ENCODE measurements at places on chromosomes 12 and 14.

GRCh38 chr14:100717386-100717785 is 9.3 kb upstream of the DLK1 start:
- DNase-seq: no peak

DNA sequence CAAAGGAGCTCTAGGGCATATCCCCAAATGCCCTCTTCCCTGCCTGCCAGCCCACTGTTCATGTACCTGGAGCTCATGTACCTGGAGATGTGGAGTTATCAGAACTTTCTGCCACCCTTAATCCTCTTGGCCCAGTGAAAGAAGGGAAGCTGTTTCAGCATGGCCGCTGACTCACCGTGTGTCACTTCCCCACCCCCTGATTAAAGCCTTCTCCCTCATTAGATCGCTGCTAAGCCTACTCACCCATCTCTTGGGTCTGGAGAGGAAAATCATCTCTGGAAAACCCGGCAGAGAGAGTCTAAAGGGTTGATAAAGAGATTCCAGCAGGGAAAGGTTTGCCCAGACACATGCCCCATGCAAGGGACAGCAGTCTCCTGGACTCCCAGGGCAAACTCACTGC is 4.5 kb upstream of the LTBP2 start:
- peak; percentile 97 for DNase-seq

DNA sequence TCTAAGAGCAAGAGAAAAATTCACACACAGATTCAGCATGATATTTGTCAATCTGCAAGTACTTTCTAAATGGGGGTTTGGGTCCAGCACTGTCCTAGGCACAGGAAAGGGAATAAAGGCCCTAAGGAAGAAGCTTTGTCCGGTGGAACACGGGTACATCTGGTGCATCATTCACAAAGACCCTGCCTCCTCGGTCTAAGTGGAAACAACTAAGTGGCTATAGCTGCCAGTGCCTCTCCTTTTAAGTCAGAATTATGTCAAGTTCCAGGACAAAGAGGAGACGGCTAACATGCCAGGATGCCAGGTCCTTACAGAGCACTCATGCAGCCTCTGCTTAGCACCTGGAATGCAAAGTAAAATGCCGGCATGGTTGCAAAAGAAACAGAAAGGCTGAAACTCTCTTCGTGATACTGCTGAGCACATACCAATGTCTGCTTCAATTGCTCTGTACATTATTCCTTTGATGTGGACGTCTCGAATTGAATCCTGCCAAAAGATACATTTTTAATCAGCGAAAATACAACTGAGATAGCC is 47.5 kb downstream of the NT5DC3 start:
- no peak for DNase-seq

DNA sequence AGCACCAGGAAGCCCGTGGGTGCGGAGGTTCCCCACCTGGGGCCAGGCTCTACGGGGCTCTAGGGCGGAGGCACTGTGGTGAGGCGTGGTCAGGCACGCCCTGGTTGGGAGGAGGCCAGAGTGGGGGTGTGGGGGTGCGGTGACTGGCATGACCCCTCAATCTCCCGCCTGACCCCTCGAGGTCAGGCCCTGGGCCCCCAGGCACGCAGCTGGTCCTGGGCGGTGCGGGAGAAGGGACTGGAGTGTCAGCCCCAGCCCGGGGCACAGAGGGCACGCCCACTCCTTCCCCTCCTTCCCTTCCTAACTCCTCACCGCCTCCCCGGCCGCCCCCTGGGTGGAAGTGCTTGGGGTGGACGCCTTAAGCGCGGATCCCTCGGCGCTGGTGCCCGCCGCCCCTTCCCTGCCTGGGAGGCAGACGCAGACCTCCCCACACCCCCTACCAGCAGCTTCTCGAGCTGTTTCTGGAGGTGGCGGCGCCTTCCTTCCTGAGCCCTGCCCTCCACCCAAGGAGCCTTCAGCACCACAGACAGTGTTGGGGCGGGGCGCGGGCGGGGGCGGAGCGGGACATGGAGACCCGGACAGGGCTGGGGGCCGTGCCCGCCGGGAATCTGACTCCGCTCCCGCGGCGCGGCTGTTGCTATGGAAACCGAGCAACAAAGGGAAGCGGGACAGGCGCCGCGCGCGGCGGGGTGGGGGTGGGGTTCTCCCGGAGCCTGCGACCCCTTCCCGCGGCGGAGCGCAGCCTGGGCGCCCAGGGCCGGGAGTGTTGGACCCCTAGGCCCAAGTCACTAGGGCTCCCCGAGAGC is 741 bp upstream of the CRIP2 start:
- peak; percentile 81 for DNase-seq

DNA sequence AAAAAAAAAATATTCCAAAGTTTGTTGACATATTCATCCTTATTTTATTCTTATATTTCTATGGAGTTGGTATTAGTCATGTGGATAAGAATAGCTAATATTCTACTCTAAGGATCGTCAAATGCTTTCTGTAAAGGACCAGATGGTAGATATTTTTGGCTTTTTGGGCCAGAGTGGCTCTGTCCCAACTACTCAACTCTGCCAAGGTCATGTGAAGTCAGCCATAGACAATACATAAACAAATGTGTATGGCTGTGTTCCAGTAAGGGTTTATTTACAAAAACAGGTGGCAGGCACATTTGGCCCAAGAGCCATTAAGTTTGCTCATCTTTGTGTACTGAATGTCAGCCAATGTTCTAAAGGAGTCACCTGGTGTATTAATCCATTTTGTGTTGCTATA is 131.8 kb downstream of the TBX5 start:
- no peak for DNase-seq

DNA sequence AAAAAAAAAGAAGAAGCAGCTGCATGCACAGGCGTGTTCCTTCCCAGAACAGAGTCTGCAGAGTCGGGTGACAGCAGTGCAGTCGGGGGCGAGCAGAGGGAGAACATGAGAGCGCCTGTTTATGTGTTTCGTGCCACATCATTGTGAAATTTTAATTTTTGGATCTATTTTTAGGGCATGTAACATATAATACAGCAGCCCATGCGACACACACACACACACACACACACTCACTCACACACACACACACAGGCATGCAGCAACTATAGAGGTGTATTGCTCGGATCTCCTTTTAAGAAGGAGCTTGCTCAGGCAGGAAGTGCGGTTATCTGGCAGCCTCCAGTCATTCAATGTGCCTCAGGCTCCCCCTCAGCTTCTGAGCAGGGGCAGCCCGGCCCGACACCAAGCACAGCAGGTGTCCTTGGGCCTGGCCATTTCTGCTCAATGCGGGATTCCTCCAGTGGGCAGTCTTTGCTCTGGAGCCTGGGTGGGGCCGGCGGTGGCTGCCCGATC is 71.8 kb downstream of the ZNF664 start:
- no peak for DNase-seq

DNA sequence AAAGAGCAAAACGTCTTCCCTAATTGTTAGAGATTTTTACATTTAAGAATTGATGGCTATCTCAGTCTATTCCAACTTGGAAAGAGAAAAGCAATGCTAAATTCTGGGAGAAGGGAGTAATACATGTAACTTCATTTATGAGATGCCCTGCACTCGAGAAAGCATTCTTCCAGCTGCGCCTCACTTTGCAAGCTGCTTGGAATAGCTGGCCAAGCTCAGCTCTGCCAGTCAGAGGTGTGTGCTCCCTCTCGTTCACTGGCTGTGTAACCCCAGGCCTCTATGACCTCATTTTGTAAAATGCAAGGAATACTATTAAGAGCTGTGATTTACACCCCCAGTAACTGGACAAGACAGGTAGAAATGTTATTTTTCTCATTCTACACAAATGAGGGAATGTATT is 79.1 kb downstream of the OTX2 start:
- DNase-seq: no peak

GRCh38 chr12:82690006-82690405 is 3.3 kb downstream of the TMTC2 start:
- DNase-seq: no peak

- DNase-seq: no peak
Measured at GRCh38 chr14:67429510-67430205, 17.7 kb upstream of the PLEK2 start.

DNA sequence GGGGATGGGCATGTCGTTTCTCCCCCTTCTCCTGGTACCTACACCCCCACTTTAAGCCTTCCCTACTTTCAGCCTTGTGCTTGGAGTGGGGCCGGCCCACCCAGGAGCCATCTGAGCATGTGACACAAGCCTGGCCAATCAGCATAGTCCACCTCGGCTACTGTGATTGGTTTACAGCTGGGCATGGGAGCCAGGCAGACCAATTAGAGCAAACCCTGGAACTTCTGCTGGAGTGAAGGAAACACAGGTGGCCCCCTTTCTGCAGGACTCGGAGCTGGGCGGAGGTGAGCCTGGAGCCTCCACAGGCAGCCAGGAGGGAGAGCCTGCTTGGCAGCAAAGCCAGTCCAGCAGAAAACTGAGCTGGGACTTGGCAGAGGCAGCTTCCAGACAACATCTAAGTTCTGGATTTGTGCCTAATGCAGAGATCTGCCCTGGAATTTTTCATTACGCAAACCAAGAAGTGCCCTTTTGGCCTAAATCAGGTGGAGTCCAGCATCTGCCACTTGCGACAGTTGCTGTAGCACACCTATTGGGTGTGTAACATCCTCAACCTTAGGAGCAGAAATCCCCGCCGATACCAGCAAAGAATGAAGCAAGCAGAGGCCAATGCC is 59.5 kb downstream of the SCARB1 start:
- peak; percentile 11 for DNase-seq

DNA sequence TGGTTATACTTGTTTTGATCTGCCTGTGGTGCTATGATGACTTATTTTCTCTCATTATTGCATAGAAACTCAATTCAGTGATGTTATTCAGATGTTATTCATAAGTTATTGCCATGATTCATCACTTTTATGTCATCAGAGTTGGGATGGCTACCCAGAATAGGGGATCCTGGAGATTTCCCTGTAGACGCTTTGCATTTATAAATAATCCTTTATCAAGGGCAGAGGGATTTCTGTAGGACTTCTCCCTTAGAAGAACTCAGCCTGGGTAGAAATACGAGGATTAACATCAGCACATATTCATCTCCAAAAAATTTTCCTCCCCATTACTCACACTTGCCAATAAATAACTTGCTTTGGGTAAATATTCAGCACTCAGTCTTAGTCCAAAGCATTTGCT is 4.9 kb downstream of the GPRC5A start:
- DNase-seq: peak; percentile 79

GRCh38 chr12:56931474-56931978 is 2.7 kb downstream of the SDR9C7 start:
- DNase-seq: peak; percentile 18

DNA sequence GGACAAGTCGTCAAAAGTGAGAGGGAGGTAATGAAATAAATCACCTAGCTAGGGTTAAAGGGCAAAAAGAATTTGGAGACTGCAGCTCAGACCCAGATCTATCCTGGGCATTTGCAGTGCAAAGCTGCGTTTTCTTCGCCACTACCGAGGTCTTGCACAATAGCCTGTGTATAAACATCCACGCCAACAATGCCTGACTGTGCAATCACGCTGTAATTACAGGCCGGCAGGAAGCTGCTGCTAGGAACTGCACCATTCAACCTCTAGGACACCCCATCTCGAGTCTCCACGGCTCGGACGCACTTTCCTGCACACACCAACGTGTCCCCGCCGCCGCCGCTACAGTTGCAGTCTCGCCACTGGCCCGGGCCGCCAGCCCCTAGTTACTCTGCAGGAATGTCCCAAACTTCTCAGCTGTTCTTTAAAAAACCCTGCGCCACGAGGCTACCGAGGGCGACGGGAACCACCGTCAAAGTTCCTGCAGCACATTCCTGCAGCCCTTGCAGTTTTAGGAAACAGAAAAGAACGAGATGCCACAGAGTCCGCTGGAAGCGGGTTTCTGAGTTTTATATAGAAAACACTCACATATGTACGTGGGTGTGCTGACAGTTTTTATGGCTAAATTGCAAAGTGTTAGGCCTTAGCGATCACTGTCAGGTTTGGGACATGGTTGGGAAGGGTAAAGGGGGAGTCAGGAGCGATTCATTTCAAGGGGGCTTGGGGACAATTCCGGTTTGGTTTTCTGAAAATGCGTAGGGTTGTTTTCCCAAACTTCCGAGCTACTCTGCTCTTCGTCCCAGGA is 65.6 kb upstream of the PTGR2 start:
- peak; percentile 89 for DNase-seq

GRCh38 chr14:95666450-95666849 is 19.8 kb upstream of the TCL1B start:
- no peak for DNase-seq

DNA sequence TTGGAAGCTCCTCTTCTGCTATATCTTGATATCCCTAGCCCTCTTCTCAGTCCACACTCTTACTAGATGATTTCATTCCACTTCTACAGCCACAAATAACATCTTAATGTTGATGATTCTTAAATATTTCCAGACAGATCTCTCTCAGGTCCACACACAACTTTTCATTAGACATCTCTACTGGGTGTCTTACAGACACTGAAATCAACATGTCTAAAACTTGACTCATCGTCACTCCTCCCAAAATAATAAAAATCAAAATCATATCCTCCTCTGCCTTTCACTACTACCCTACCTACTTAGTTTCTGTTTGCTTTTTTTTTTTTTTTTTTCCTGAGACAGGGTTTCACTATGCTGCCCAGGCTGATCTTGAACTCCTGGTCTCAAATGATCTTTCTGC is 11.9 kb downstream of the PRDM4 start:
- DNase-seq: peak; percentile 43

- DNase-seq: no peak
Measured at GRCh38 chr12:15486859-15487258, 164.6 kb downstream of the PTPRO start.

DNA sequence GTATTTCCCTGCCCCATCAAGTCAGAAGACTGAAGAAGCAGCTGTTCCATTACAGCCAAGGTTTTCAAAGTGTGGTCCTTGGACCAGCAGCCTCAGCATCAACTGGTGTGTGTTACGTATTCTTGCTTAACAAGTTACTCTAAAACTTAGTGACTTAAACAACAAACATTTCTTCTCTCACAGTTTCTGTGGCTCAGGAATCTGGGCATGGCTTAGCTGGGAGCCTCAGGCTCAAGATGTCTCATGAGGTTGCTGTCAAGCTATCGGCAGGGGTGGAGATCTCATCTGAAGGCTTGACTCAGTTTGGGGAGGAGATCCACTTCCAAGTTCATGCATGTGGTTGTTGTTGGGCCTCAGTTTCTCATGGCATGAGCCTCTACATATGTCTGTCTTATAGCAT is 174.5 kb downstream of the KTN1 start:
- DNase-seq: no peak

- no peak for DNase-seq
Measured at GRCh38 chr12:69906411-69907216, 81.6 kb downstream of the MYRFL start.

- DNase-seq: no peak
Measured at GRCh38 chr14:71668186-71668912, 263.9 kb upstream of the RGS6 start.

- no peak for DNase-seq
Measured at GRCh38 chr12:71954083-71954778, 15.6 kb downstream of the TPH2 start.
